ENCODE measurements at places on chromosomes 7 and 10.

DNA sequence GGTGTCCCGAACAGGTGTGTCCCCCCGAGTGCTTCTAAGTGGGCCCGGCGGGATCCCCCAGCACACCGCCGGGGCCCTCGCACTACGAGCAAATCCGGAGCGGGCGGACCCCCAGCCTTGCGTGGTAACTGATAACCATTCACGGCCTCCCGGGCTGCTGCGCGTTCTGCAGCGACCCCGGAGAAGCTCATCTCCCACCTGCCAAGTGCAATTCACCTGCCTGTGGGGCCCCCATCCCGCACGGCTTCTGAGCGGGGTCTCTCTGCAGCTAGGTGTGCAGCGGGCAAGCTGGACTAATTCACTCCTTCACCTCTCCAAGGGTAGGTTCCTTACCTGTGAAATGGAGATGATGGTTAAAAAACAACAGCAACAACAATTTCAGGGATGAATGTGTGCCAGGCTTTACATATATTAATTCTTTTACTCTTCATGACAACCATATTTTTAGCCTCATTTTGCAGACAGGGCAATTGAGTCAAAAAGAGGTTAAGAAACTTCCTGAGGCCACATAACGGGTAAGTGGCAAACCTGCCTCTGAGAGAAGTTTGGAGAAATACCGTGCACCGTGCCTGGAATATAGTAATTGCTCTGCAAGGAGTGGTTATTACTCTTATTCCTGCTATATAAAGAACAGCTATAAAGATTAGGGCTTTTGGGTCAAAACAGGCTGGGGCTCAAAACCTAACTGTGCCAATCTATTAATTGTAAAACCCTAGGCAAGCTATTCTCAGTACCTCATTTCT, 652 bp upstream of the PODXL start:
- DNase-seq = no peak

DNA sequence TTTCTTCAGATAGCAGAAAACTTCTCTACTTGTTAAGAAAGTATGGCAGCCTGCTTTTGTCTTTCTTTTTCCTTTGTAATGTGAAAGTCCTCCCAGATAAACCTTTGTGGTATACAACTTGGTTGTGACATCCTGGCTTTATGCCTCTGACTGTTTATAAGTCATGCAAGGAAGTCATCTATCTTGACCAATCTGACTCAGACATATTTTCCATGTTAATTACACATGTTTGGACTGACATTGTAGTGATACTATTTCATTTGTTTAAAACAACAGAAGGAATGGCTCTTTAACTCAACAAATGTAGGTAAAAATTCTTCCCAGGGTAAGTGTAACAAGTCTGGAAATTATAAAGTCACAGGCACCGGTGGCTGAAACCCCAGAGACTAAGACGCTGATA, 341.6 kb upstream of the MEOX2 start:
- DNase-seq = no peak

DNA sequence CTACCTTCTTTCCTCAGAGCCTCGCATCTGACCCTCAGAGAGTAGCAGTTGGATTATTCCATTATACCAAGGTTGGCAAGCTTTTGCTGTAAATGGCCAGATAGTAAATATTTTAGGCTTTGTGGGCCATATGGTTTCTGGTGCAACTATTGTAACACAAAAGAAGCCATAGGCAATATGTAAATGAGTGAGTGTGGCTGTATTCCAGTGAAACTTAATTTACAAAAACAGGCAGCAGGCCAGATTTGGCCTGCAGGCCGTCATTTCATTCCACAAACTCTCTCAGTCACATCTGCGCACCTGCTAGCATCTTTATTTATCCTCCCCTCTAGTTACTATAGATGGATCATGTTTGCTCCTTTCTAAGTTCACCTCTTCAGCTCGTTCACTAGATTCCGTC, 6.7 kb downstream of the ZNF518A start:
- no peak for DNase-seq

GRCh38 chr10:110666673-110667072, 22.5 kb downstream of the RBM20 start:
- DNase-seq = no peak

GRCh38 chr7:107461938-107462533, 7.8 kb upstream of the GPR22 start:
- DNase-seq = no peak

DNA sequence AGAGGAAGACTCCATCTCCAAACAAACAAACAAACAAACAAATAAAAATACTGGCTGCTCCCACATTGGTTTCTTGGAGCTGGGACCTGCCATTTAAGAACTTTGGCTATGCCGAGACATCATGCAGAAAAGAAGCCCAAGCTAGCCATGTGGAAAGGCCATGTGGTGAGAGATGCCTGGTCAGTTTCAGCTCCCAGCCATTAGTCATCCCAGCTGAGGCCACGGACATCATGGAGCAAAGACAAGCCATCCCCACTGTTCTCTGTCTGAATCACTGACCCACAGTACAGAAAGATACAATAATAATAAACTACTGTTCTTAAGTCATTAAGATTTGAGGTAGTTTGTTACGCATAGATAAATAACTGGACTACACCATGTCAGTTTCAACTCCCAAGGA, 70.0 kb upstream of the PCBD1 start:
- no peak for DNase-seq

GRCh38 chr10:1498746-1499358, 238.5 kb downstream of the ADARB2 start:
- no peak for DNase-seq

- no peak for DNase-seq
Observed at GRCh38 chr7:130393101-130393561, 12.8 kb downstream of the CPA1 start.

DNA sequence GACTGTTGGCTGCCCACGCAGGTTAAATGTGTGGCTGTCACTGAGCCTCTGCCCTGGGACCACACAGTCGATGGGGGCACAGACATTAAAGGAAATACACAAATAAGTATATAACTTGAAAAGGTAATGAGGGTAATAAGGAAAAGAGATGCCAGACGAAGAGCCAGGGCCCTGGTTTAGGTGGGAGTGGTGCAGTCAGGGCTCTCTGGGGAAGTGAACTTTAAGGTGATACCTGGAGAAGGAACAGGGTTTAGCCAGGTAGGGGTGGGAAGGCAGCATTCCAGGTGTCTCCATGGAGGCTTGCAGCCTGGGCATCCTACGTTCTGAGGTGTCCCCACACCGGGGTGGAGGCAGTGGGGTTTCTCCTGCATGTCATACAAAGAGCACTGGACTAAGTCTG, 50.4 kb downstream of the UNC5B start:
- DNase-seq = no peak

GRCh38 chr10:22931948-22932347, 4.1 kb downstream of the ARMC3 start:
- no peak for DNase-seq

DNA sequence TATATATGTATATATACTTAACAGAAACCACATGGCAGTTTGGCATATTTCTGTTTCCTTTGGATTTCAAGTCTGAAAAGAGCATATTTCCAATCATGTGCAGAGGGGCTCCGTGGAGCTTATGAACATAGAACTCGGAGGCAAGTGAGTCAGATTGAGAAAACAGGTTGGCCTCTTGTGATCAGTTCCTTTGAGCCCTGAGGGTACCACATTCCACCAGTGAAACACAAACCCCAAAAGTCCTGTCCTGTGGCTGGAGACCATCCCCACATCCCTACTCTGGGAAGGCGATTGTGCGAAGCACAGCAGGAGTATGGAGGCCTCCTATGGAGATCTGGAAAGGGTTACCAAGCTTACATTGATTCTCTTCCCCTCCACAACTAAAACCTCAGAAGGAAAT, 196.7 kb upstream of the TMEM72 start:
- DNase-seq = no peak

- DNase-seq = no peak
Observed at GRCh38 chr7:40418448-40418847, 283.6 kb downstream of the SUGCT start.

- no peak for DNase-seq
Observed at GRCh38 chr7:78465894-78466293, 667.3 kb downstream of the PHTF2 start.

DNA sequence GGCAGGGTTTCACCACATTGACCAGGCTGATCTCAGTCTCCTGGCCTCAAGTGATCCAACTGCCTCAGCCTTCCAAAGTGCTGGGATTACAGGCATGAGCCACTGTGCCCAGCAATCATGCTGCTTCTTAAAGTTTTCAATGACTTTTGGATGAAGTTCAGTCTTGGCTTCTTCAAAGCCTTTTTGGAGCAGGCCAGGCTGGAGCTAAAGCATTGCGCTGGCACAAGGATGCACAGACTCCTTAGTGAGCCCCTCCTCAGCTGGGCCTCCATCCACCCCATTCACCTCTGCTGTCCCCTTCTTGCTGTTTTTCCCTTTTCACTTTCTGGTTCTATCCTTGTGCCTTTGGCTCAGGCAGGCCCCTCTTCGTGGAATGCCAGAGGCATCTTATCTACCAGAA, 638.6 kb downstream of the TYW1 start:
- no peak for DNase-seq

DNA sequence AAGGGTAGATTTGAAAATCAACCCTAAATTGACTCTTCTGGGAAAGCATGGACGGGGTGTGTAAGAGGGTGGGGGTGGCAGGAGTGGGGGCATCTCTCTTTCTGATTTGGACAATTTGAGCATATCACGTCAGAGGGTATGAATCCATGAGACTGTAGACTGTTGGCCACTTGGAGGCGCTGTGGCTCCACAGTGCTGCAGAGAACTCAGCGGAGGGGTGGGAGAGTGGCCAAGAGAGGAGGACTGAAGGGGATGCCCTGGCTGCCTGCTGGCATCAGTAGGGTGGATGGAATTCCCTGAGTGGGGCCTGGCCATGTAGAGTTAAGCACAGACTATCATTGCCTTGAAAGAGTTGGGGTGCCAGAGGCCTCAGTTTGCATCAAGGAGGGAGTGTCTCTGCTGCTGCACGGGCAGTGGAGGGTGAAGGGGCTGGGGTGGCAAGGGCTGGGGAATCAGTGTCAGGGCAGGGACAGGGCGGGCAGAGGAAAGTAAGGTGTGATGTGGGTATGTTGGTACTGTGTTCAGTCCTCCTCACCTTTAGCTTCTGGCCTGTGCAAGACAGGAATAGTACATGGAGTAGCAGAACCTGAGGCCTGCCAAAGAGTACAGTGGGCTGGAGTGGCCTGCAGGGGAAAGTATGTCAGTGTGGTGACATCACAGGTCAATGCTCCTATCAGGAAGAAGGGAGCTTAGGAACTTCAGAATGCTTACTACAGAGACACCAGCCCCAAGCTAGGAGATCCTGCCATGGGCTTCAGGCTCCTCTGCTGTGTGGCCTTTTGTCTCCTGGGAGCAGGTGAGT, 133.5 kb upstream of the PRSS58 start:
- DNase-seq = peak; percentile 45

GRCh38 chr7:114413761-114414155, 857 bp upstream of the FOXP2 start:
- DNase-seq = no peak

- DNase-seq = no peak
Observed at GRCh38 chr10:43703286-43703685, 54.6 kb upstream of the ZNF32 start.

DNA sequence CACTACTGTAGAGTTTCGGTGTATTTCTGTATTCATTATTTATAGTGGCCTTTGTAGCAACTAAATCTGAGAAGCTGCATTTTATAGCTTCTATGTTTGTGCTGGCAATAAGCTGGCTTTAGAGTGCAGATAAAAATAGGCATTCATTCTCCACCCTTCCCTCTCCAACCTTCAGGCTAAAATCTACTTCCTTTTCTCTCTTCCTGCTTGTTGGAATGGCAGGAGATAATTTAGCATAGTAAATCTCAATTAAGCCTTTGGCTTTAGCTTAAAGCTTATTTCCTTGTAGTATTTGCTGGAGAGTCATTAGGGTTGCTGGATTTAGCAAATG, 58.5 kb downstream of the CPVL start:
- no peak for DNase-seq

DNA sequence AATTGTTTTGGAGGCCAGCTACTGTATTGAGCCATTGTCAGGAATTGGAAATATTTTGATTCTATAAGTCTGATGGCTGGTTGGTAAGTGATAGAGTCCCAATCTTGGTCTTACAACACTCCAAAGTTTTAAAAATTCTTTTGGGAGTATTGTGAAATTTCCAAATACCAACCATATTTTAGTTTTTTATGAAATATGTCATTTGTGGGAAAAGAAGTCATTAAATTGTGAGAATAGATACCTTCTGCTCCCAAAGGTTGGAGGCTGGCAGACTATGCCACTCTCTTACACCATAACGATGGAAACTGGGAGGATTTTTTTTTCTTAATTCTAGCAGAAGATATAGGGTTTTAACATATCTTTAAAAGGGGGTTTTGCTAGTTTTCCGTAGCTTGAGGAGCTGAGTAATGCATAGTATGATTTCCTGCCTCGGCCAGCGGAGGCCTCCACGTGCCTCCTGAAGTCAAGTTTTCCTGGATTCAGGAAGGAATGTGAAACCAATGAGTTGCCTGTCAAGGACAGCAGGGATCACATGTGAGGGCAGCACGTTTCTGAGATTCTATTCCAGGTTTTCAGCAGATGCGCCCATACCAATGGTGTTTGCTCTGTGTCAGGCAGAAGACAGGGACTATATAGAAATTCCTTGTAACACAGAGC, 92.2 kb upstream of the LAMB4 start:
- DNase-seq = no peak

Measured in activated CD8-positive, alpha-beta memory T cell treated with anti-CD3 and anti-CD28 coated beads, Interleukin-2, amount 50 U/mL, for 4 hours (primary cell).